ENCODE measurements at places on chromosomes 4 and X. TPM values are rescaled to one million over a fixed set of nuclear protein-coding genes. Genes with fewer than 3 reads are reported as not detected.

DNA sequence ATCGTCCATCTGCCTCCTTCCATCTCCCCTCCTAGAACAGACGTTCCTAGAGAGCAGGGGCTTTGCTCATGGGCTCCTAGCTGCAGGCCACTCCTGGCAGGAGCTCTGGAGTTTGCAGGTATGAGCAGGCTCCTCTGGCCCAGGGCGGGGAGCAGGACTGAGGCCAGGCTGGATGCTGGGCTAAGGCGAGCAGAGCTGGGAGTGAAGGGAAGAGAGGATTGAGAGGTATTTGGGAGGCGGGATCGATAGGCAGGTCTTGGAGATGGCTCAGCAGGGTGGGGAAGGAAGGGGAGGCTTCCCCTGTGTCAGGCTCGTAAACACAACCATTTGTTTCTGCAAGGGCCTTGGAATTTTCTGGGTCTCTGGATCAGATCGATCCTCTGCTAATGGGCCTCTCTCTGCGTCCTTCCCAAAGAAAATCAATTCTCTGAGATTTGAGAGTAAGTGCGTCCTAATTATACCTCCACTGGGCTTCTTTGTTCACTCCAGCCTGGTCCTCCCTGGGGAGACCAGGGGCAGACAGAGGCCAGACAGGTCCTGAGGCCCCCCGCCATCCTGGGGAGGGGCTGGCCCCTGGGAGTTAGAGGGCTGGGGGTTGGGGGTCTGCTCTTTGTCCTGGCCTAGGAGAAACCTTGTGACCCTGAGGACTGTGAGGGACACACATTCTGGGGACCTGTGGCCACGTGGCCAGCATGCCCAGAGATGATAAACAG, 94.8 kb upstream of the PSAPL1 start:
- DNase-seq = peak; percentile 81

GRCh38 chr4:80294206-80294605, 27.7 kb downstream of the FGF5 start:
- DNase-seq = no peak

- no peak for DNase-seq
Measured at GRCh38 chrX:9913146-9913433, 54.1 kb upstream of the CLDN34 start.

DNA sequence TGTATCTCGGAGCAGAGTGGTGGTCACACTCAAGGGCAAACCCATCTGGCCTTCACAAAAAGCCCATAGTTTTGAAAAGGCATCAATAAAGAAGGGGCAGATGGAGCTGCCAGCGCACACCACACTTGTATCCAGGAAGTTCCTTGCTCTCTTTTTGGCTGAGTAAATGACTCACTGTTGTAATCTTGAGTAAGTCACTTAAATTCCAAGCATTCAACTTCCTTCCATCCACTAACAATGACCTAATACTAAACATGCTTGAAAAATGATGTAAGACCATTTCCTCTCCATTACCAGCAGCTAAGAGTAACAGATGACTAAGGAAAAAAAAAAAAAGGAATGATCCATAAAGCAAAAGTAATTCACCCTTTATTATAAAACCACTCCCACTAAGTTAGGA, 32.4 kb upstream of the MYOZ2 start:
- DNase-seq = no peak

The ACSL1 gene
- total RNA-seq = 3.2 TPM

- no peak for DNase-seq
Measured at GRCh38 chrX:133018229-133018628, 59.8 kb upstream of the HS6ST2 start.

DNA sequence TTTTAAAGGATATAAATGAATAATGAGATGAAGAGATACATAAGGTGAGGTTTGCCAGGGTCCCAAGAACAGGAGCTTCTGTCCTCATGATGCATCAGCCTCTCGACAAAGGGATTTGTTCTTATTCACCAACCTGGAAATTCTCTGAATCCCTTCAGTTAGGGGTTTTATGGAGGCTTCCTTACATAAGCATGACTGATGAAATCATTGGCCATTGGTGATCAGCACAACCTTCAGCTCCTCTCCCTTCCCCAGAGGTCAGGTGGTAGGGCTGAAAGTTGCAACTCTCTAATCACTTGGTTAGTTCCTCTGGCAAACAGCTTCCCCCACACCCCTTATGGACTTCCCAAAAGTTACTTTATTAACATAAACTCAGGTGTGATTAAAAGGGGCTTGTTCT, 222.0 kb downstream of the SPRY1 start:
- DNase-seq = no peak

The SUPT20HL2 gene
- total RNA-seq = not detected

The ARMCX4 gene
- 2.1 TPM for total RNA-seq

The H2BW2 gene
- not detected for total RNA-seq

DNA sequence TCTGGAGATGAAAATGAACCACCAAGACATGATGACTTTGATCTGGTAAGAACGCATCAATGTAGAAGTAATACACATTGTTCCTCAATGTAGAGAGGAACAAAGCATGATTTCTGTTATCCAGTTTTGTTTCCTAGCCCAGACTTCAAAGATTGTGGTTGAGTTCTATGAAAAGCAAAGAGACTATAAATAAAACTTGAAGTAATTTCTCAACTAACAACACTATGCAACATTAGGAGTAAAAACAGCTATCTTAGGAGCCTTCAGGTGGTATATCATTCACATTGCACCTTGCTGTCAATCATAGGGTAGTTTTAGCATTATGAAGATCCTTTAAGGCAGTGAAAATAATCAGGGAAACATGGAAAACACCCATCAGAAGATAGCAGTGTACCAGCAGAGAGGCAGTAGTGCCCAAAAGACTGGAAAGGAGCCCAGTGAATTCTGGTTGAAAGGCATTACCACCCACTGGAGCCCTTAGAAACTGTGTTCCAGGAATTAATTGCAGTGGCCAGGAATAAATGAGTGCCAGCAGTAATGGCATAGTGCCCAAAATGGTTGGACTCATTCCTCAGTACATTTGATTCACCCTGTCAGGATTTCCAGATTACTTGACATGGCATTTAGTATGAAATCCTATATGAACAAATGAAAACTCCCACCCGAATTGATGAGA, 300.7 kb upstream of the CXXC4 start:
- no peak for DNase-seq

The HMGN5 gene
- total RNA-seq = 1.7 TPM

GRCh38 chr4:132132433-132132832, 1016.7 kb upstream of the PCDH10 start:
- DNase-seq = no peak

GRCh38 chrX:9767375-9767774, 1.7 kb upstream of the GPR143 start:
- DNase-seq = no peak

- DNase-seq = no peak
Measured at GRCh38 chrX:112826023-112826422, 14.6 kb downstream of the AMOT start.

DNA sequence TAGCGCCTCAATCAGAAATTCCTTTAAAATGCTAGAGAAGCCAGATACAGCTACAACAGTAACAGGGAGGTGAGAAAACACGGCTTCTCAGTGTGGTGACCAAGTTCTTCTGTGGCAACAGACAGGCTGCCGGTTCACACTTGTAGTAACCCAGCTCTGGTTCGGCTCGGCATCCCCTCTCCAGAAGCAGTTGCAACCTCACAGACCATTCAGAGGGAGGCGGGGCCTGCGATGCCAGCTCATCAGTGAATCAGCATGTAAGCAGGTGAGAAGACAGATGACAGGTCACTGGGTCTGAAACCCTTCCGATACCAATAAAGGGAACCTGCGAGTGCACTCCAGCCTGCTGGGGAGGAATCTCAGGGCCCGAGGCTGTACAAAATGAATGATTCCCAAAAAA, 251.0 kb downstream of the KCNIP4 start:
- peak; percentile 17 for DNase-seq

The PARM1 gene
- 2.5 TPM for total RNA-seq

DNA sequence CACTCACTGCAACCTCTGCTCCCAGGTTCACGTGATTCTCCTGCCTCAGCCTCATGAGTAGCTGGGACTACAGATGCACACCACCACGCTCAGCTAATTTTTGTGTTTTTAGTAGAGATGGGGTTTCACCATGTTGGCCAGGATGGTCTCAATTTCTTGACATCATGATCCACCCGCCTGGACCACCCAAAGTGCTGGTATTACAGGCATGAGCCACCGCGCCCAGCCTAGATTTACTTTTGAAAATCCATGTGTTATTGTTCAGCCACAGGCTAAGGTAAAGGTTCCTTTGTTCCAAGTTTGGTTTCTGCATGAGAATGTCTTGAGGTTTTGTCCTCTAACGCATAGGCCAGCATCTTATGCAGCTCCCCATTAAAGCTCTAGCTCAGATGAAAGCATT, 371.6 kb downstream of the DMD start:
- DNase-seq = no peak

GRCh38 chrX:22730542-22730941, 269.2 kb upstream of the DDX53 start:
- peak; percentile 4 for DNase-seq

The CHRNA9 gene
- 2.8 TPM for total RNA-seq

The GLRB gene
- total RNA-seq = 1.4 TPM

GRCh38 chrX:109783701-109784079, 50.6 kb upstream of the ACSL4 start:
- no peak for DNase-seq

- peak; percentile 71 for DNase-seq
Measured at GRCh38 chrX:67543818-67544217, at the start of gene AR. Gene AR (plus strand): TSS chrX:67544021. CDS start chrX:67545147, 1,126 bp downstream.

The INTU gene
- total RNA-seq = 11.8 TPM

- no peak for DNase-seq
Measured at GRCh38 chrX:85544609-85545008, 165.1 kb upstream of the POF1B start.

DNA sequence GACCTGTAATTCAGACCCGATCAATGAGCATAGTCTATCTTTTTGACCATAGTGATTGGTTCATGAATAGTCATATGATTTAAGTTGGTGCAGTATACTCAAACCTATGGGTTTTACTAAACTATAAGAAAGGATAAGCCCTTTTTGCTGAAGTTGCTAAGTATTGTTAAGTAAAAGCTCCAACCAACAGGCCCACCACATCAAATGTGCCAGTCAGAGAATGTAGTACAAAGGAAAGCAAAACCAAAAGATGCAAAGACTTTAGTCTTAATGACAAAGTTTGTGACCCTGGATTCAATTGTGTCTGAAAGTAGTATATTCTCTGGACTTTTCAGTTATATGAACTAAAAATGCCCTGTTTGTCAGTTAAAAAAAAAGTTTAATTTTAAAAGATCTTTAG, 208.1 kb upstream of the TET2 start:
- DNase-seq = no peak

The WAS gene
- 0.67 TPM for total RNA-seq

DNA sequence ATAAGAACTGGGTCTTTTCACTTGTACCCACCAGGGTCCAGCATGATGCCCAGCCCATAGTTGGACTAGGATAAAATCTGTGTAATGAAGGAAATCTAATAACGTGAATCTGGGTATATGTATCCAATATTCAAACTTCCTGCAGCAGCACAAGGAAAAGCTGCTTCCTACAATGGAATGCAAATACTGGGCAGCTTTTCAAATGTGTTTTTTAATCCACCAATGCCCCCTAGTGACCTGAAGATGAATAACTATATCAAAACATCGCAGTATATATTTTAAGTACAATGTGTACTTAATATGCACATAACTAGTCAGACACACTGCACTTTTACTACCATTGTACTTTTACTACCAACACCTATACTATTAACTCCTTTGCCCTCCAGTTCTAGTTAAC, 5.3 kb downstream of the APOO start:
- peak; percentile 53 for DNase-seq

DNA sequence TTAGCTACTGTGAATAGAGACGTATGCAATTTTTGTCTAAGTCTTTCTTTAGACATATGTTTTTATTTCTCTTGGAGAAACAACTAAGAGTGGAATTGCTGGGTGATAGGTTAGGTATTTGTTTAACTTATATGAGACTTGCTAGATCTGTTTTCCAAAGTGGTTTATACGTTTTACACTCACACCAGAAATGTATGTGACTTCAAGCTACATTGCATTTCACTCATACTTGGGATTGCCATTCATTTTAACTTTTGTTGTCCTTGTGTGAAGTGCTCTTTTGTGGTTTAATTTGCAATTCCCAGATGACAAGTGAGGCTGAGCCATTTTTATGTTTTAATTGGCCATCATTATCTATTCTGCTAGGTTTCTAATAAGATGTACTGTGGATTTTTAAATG, 817.2 kb downstream of the GLUD2 start:
- DNase-seq = no peak

The PAGE2B gene
- total RNA-seq = not detected

GRCh38 chrX:125850693-125851092, 315.4 kb downstream of the DCAF12L2 start:
- DNase-seq = no peak

GRCh38 chr4:80980239-80980638, 50.3 kb upstream of the BMP3 start:
- DNase-seq = no peak

GRCh38 chrX:101749436-101749835, 89.8 kb upstream of the ARMCX2 start:
- DNase-seq = no peak

DNA sequence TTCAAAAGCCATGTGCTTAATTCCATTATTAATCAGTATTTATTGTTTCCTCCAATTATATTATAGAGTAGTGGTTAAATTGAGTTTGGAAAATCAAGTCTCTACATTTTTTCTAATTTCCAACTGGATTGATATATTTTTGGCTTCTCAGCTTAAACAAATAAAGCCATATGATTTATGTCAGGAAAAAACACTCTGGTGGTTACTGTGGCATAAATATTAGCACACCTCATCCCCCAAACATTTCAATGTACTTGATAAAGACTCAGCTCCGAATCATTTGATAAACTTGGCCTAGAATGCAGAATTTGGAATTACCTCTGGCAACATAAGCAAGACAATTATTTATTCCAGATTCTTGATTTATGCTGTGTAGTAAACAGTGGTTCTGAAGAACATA, 2313.8 kb downstream of the ARAP2 start:
- DNase-seq = no peak

- DNase-seq = no peak
Measured at GRCh38 chr4:150391052-150391451, 190.9 kb upstream of the MAB21L2 start.

DNA sequence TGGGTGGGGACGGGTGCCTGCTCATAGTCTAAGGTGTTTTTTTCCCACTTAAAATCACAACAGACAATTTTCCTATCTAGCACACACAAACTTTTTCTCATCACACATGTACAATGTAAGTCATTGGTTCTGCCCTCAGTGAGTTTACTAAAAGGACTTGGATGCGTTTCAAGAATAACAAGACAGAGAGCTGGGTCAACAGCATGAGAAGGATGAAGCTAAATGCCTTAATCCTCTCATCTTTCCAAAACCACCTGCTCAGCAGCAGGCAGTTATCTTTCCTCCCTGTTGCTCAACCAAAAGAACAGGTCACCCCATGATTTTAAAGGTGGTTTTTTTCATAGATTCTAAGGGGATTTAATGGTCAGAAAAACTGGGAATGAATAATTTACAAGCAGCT, 40.1 kb downstream of the OFD1 start:
- no peak for DNase-seq

The FHIP1A gene
- 24.2 TPM for total RNA-seq

DNA sequence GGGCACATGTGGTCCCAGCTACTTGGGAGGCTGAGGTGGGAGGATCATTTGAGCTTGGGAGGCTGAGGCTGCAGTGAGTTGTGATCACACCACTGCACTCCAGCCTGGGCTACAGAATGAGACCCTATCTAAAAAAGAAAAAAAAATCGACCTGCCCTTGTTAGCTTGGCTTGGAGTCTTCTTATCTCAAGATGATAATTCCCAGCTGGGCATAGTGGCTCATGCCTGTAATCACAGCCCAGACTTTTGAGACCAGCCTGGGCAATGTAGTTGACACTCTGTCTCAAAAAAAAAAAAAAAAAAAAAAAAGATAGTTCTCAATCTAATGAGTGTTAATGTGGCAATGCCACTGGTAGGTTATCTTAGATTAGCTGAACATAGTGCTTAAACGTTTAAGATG, 41.0 kb downstream of the QRFPR start:
- DNase-seq = no peak

Measured in H7 (cell line).